Upper lobe of left lung (tissue), 6 donors: ENCODE measurements at places on chromosomes 5 and 9.

- DNase-seq: no peak
These were observed 102.2 kb upstream of the TUT7 start for GRCh38 chr9:86456416-86456815.

DNA sequence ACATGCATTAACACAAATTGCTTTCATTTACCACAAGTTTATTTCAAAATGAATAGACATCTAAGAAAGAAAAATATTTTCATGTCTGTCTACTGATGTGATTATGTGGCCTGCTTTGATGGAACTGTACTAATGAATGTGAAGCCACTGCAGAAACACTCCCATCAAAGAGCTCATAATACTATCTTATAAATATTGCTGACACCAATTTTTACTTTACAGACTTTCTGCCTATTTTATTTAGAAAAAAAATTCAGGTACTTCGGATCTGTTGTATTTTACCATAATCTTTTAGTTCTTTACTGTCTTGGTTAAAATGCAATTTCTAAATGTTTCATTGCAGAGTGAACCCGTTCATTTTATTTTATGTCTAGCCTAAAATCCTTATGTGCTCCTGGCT is 281.9 kb downstream of the ICE1 start:
- no peak for DNase-seq

DNA sequence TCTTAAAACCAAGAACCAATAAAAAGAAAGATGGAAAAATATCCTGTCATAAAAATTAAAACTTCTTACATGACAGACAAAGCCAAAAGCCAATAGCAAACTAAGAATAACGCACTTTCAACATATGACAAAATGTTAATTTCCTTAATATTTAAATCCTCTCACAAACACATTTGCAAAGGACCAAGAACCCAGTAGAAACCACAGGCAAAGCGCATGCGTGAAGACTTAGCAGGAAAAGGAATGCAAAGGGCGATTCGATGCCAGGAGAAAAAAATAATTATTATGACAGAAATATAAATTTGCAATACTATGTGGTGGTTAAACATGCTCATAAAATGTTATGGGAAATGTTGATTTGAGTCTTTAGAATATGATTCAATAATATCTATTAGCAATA is 39.9 kb upstream of the OLFM1 start:
- no peak for DNase-seq

GRCh38 chr5:33608344-33609041 is 167.7 kb downstream of the TARS1 start:
- DNase-seq: no peak

DNA sequence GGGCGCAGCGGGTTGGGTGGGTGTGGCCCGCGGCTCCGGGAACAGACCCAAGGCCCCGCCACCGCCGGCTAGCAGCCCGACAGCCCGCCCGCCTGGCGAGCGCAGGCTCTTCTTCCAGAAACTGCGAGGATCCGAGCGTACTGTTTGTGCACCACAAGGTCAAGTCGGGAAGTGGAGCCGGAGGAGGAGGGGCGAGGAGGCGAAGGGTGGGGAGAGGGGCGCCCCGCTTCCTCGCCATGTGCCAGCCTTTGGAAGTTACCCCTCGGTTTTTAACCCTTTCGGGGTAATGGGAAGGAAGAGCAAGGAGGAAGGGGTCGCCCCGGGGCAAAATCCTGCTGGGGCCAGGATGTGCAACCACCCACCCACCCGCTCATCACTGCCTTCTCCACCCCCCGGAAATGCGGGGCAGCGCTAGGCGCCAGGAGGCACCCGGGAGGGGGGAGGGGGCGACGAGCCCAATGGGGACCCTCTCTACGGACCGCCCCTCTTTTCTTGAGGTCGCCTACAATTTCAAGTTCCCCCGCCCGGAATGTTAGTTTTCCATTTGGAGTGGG is 1.1 kb upstream of the JADE2 start:
- peak; percentile 91 for DNase-seq

GRCh38 chr5:136703036-136703435 is 337.7 kb upstream of the TRPC7 start:
- DNase-seq: no peak

DNA sequence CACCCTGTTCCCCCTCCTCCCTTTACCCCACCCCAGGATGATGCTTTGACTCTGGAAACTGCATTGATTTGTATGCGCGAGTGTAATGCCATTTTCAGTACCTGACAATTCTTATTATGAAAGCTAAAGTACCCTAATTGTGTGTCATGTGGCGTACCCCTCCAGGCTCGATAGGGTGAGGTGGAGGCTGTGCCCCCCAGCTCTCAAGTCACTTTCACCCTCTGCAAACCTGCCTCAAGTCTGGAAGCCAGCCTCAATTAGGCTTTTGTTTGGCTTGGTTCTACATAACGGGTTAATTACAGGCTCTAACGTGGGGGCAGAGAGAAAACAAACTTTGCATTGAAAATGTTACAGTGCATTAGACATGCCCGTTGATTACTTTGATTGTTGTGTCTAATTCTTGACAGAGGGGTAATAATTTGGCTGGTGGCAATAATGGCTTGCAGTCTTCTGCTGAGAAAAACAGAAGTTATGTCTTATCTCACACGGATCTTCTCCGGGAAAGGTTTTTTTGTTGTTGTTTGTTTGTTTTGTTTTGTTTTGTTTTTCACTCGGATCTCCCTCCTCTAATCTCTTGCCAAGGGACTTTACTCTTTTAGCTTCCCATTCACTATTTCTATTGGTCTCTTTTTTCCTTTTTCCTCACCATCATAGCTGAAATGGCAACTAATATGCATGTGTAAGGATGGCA is 12.6 kb downstream of the ISL1 start:
- DNase-seq: no peak

DNA sequence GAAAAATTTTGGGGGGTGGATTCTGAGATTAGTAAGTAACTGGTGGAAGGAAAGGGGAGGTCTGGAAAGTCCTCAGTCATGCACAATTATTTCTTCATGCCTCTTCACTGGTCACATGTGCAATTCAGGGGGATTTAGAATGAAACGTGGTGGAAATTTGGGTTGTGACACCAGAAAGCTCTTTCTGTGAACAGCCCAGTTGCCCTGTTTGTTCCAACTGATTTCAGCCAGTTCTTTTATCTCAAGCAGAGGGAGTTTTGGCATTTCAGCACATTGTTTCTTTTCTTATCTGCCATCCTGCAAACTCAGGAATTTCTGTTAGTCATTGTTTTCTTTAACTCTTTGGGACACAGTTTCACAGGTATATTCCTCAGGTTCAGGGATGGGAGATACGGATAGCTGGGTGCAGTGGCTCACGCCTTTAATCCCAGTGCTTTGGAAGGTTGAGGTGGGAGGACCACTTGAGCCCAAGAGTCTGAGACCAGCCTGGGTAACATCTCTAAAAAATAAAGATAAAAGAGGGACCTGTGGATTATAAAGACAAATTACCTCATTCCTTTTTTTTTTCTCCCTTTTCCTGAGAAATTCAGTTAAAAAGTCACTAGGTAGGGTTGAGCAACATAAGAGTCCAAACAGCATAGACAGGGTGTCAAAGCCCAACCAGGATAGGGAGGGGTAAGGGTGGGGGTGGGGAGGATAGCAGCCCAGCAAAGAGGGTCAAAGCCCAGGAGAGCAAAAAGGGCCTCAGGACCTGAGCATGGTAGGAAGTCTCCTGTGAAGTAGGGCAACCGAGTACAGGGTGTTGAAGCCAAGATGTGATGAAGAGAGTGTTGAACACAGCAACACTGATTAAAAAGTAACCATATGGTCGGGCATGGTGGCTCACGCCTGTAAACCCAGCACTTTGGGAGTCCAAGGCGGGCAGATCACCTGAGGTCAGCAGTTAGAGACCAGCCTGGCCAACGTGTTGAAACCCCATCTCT is 5.4 kb upstream of the B4GALT1 start:
- DNase-seq: no peak

DNA sequence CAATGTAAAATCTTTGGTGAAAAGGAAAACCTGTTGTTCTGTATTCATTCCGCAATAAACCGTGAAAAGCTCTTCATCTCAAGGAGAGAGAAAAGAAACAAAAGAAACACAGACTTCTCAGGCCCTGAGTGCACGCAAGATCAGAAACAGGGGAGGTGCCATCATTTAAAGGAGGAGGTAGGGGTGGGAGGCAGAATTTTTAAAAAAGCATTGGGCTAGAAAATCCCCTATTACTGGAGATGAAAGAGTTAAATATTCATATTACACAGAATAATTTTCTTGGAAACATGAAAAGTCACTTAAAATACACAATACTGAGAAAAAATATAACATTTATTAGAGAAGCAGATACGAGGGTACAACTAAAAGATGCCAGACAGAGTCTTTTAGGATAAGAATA is 56.3 kb downstream of the USP20 start:
- DNase-seq: no peak

GRCh38 chr9:110919050-110919435 is 119.2 kb downstream of the LPAR1 start:
- no peak for DNase-seq

- no peak for DNase-seq
These were observed 143.5 kb upstream of the MRPS30 start for GRCh38 chr5:44665101-44665701.
